ENCODE measurements at places on chromosomes 3 and 15. TPM values are rescaled to one million over a fixed set of nuclear protein-coding genes. Genes with fewer than 3 reads are reported as not detected.

GRCh38 chr3:142888099-142888480 lies 793 bp downstream of the PCOLCE2 start:
- DNase-seq: no peak

- DNase-seq: no peak
These were observed 364.7 kb downstream of the EPHA3 start for GRCh38 chr3:89472101-89472500.

Gene UPK1B
- not detected for total RNA-seq

GRCh38 chr3:64717872-64718613 lies 30.2 kb upstream of the ADAMTS9 start:
- DNase-seq: no peak

Gene CLRN1
- not detected for total RNA-seq

DNA sequence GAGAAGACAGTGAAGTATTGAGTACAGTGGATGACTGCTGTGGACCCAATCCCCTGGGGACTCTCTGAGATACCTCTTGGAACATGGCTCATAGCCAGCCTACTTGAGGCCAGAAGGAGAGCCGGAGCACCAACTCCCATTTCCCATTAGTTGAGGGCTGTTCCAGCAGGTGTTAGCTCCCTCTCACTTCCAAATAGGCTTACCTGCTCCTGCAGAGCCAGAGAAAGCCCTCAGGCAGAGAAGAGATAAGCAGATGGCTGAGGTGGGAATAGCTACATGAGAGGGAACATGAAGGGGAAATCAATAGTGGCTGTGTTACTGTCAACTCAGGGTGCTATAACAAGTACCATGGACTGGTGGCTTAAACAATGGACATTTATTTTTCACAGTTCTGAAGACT lies 4.6 kb upstream of the CCK start:
- DNase-seq: no peak

Gene MYL3
- 1.3 TPM for total RNA-seq

Measured in cerebellum (tissue), 4 donors.